Tibial nerve (tissue), 4 donors: ENCODE measurements at places on chromosomes 11 and 22. TPM values are rescaled to one million over a fixed set of nuclear protein-coding genes. Genes with fewer than 3 reads are reported as not detected.
A peak's percentile ranks its signal among the peaks of the same experiment; 100 is the strongest.

The RASSF10 gene
- total RNA-seq: not detected

The LSP1 gene
- total RNA-seq: 46.5 TPM

The MIOX gene
- total RNA-seq: not detected

The NLRP14 gene
- not detected for total RNA-seq

The HEPHL1 gene
- total RNA-seq: not detected

GRCh38 chr11:112165049-112165448 lies 1.2 kb upstream of the IL18 start:
- H3K27ac ChIP-seq: peak overlapping the region; percentile 75
- no peak overlapping the region for H3K4me3 ChIP-seq
- H3K4me1 ChIP-seq: peaks cover 3% of the 10 kb centered on the region
- H3K36me3 ChIP-seq: no peaks in the 10 kb centered on the region
- no peaks in the 10 kb centered on the region for H3K27me3 ChIP-seq

DNA sequence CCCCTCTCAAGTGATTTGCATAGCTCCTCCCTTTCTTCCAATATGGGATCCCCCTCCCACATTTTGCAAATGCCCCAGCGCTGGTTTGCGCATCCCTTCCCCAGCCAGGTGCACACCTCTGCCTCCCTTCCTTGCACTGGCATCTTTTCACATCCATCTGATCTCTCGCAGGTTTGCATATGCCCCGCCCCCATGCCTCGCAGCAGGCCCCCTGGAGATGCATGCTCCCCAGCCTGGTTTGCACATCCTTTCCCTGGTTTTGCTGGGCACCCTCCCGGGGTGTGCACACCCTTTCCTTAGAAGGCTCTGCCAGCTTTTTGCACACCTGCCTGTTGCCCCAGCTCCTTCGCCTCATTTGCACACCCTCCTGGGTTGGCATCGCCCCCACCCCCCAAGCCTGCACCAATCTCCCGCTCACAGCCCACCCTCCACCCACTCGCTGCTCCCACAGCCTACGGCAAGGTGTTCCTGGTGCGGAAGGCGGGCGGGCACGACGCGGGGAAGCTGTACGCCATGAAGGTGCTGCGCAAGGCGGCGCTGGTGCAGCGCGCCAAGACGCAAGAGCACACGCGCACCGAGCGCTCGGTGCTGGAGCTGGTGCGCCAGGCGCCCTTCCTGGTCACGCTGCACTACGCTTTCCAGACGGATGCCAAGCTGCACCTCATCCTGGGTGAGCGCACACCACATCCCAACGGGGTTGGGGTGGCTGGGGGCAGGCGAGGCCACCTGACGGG lies 917 bp downstream of the RPS6KA4 start:
- H3K27me3 ChIP-seq: no peaks in the 10 kb centered on the region
- peak overlapping the region; percentile 84 for H3K27ac ChIP-seq
- H3K4me1 ChIP-seq: peaks cover 42% of the 10 kb centered on the region
- H3K4me3 ChIP-seq: peak overlapping the region; percentile 85
- H3K36me3 ChIP-seq: peaks cover 6% of the 10 kb centered on the region

- H3K36me3 ChIP-seq: no peaks in the 10 kb centered on the region
- no peak overlapping the region for H3K4me3 ChIP-seq
- no peak overlapping the region for H3K27ac ChIP-seq
- no peaks in the 10 kb centered on the region for H3K27me3 ChIP-seq
Measured at GRCh38 chr22:27114186-27114585, 456.8 kb downstream of the MIAT start.

DNA sequence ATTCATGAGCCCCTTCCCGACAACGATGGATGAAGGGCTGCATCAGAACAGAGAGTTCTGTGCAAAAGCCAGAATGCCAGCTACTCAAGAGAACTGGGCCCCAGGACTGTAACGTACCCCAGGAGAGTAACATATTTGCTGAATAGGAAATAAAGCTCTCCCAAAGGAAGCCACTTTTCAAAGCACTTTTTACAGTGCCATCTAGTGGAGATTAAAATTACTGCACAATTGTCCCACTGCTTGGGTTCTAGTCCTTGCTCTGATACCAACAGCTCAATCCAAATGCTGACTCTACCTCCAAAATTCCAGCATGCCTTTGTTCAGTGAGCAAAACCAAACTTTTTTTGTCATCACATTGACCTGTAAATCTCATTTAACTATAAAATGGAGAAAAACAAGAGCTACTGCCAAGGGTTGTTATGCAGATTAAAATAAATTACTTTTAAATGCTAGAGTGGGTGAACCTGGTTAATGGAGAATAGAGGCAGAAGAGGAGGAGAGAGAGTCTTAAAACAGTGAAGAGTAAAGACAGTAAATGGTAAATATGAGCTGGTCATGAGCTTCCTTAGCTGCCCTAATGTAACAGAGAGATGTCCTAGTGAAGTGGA lies 87.6 kb upstream of the FSHB start:
- no peaks in the 10 kb centered on the region for H3K4me1 ChIP-seq
- H3K36me3 ChIP-seq: no peaks in the 10 kb centered on the region
- no peak for DNase-seq
- no peaks in the 10 kb centered on the region for H3K27me3 ChIP-seq

DNA sequence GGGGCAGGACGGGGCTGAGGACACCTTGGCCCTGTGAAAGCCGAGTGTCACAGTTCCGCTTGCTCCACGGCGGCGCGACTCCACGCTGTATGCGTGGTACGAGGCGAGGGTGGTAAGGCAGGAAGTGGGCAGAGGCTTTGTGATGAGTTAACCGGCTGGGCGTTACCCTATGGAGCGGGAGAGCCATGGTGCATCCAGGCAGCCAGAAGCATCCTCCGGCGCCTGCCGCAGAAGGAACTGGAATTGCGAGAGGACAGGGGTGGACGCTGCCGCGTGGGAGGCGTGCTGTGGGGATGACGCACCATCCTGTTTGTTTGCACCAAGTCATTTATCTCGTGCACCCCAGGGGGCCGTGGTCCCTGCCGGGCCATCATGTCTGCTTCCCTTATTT lies 643.9 kb downstream of the BRD1 start:
- no peak overlapping the region for H3K4me3 ChIP-seq
- H3K27me3 ChIP-seq: no peaks in the 10 kb centered on the region
- no peak overlapping the region for H3K27ac ChIP-seq
- H3K4me1 ChIP-seq: no peaks in the 10 kb centered on the region

- H3K27ac ChIP-seq: no peak overlapping the region
- DNase-seq: no peak
- H3K27me3 ChIP-seq: no peaks in the 10 kb centered on the region
- H3K4me3 ChIP-seq: no peak overlapping the region
Measured at GRCh38 chr11:131816051-131816450, 445.6 kb downstream of the NTM start.
